G401 (cell line): ENCODE measurements at places on chromosomes 11 and 22. TPM values are rescaled to one million over a fixed set of nuclear protein-coding genes. Genes with fewer than 3 reads are reported as not detected.

DNA sequence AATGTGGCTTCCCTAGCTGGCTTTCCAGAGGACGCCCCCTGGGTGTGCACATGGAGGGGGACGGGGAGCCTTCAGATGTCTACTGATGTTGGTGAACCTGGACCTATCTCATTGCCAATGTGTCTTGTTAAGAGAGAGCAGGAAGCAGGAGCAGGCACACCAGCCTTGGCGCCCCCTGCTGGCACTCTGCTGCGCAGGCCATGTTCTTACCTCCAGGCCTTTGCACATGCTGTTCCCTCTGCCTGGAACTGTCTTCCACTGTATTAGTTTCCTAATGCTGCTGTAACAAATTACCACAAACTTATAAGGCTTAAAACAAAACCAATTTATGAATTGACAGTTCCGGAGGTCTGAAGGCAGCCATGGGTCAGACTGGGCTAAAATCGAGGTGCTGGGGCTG, 23.6 kb upstream of the MN1 start:
- DNase-seq = no peak

DNA sequence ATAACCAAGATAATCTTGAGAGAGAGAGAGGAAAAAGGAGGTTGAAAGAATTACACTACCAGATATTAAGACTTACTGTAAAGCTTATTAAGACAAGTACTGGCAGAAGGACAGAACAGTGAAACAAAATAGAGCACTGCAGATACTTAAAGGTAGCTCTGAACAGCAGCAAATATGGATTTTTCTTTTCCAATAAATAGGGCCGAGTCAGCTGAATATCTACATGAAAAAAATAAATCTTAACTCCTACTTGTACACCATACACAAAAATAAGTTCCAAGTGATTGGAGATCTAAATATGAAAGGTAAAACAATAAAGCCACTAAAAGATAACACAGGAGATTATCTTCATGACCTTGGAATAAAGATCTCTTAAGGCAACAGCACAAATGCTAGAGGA, 12.4 kb downstream of the THAP12 start:
- DNase-seq = no peak

- DNase-seq = no peak
Measured at GRCh38 chr11:285021-285893, 3.7 kb upstream of the PGGHG start.

GRCh38 chr11:68993546-68993945, 12.8 kb upstream of the MRGPRD start:
- DNase-seq = no peak

DNA sequence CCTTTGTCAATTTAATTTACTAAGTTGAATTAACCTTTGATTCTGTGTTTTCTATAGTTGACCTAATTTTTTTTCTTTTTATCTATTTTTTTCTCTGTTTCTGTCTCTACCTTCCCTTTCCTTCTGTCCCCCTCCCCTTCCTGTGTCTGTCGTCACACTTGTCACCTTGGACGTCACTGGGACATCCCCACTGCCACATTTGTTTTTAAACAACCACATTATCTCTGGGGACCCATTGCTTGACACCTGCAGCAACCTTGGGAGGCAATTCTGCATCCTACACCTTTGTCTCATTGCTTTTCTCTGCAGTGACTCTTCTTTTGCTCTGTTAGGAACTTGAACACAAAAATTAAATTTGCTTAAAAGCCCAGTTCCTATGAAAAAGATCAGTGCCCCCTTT, 51.8 kb upstream of the TTC12 start:
- DNase-seq = no peak

DNA sequence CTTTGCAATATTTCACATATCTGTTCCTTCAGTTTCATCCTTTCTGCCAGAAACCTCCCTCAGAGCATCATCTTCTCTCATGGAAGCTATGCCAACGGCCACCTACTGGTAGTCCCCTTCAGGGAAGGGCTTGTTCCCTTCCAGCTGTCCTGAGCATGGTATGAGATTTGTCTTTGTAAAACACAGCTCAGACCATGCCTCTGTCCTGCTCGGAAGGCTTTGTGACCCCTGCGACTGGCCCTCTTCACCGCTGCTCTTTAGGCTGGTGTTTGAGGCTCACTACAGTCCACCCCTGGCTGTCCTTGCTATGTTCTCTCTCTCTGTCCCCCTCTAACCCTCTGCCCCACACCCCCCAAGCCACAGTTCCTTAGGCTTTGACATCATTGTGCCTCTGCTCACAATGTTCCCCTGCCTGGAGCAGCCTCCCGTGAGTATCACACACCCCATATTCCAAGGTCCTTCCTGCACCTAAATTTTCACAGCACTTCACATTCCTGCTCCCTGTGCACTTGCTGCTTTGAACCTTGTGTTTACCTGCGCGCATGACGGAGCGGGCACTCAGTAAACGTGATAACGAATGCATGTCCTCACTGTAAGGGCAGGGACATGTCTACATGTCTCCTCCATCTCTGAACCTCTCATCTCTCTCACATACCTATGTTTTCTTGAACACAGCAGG, 24.0 kb upstream of the ACER3 start:
- DNase-seq = peak; percentile 51

Gene MCAM
- total RNA-seq = 77.2 and 90.3 TPM in 2 replicates

Gene PIWIL4
- total RNA-seq = not detected in 2 replicates

Gene PHF21B
- 1.3 and 8.4 TPM in 2 replicates for total RNA-seq

Gene SYT7
- 1.6 and 3.4 TPM in 2 replicates for total RNA-seq

Gene TIMP3
- not detected in 2 replicates for total RNA-seq

Gene SCUBE2
- 0.06 TPM in 1 of 2 replicates, not detected in the other for total RNA-seq

Gene HEPN1
- not detected in 2 replicates for total RNA-seq

Gene PATE2
- total RNA-seq = not detected in 2 replicates

Gene GCAT
- 35.6 and 44.6 TPM in 2 replicates for total RNA-seq

Gene TCN2
- total RNA-seq = 12.9 and 17.1 TPM in 2 replicates

Gene CLDN5
- total RNA-seq = not detected in 2 replicates

Gene MTMR3
- 23.9 and 25.9 TPM in 2 replicates for total RNA-seq

Gene OLFML1
- total RNA-seq = 39.3 and 54.5 TPM in 2 replicates
